ENCODE measurements at places on chromosomes 12 and 14. TPM values are rescaled to one million over a fixed set of nuclear protein-coding genes. Genes with fewer than 3 reads are reported as not detected.

- no peak for DNase-seq
These were observed 2.7 kb downstream of the SRSF5 start for GRCh38 chr14:69769623-69770022.

DNA sequence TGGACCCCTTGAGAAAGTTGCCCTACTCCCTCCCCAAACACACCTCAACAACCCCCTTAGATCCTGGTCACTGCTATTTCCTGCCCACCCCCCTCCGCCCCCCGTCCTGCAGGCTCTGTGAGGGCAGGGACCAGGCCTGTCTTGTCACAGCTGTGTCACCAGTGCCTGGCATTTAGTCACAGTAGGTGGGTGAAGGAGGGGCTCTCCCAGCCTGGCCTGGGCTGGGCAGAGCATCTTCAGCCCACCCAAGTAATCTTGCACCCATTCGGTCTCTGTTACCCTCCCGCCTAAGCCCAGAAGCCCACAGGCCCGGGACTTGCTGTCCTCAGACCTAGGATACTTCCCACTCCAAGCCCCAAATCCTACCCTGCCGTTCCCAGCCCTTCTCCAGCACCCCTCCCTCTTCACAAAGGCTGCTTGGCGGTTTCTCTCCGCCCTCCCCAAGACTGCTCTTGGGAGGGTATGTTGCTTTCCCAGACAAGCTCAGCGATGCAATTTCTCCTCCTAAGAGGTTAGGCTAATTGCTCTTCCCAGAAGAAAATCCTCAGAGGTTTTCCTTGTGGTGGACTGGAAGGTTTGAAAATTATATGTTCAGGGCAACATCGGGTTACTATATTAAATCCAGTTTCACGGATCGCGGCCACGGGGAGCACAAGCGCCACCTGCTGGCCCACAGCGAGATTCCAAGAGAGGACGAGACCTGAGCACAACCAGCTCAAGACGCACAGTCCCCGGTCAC is 50.8 kb upstream of the ZFP36L1 start:
- DNase-seq = peak; percentile 63

GRCh38 chr12:20653871-20654270 is 41.3 kb upstream of the SLCO1C1 start:
- no peak for DNase-seq

- DNase-seq = no peak
These were observed 18.9 kb downstream of the SYNE3 start for GRCh38 chr14:95497561-95498011.

- DNase-seq = no peak
These were observed 172.3 kb upstream of the GRIP1 start for GRCh38 chr12:66851134-66851533.

Gene SLC39A5
- not detected for total RNA-seq

Gene SOCS2
- total RNA-seq = 65.2 TPM

Gene R3HDM2
- total RNA-seq = 17.1 TPM

Gene BICDL1
- 24.5 TPM for total RNA-seq
